ENCODE measurements at places on chromosomes 2 and 18.
A peak's percentile ranks its signal among the peaks of the same experiment; 100 is the strongest.

- DNase-seq = no peak
Measured at GRCh38 chr2:16475986-16476567, 189.6 kb downstream of the CYRIA start.

DNA sequence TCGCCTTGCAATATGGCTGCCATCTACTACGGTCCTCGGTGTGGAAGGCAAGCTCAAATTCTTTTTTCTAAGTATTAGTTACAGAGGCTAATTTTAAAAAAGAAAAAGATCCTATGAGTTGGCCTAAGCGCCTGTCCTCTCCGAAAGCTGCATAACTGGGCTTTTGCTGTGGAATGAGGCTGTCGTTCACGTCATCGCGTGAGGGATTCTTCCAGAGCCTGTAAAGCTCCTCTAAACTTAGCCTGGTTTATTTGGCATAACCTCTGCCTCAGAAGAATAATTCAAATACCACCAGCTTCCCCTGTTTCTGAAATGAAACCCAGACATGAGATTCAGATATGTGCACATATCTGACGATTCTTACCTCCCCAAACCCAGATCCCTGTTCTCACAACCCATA lies 187.4 kb downstream of the DNER start:
- DNase-seq = no peak

- DNase-seq = no peak
Measured at GRCh38 chr2:204023088-204023487, 86.5 kb downstream of the ICOS start.

- peak; percentile 97 for DNase-seq
Measured at GRCh38 chr2:70190418-70191243, at the start of gene C2orf42. Gene C2orf42, minus strand, starts transcription at chr2:70191019. Its CDS starts 9,034 bp downstream, at chr2:70181985.
